ENCODE measurements at places on chromosomes 7 and 10. TPM values are rescaled to one million over a fixed set of nuclear protein-coding genes. Genes with fewer than 3 reads are reported as not detected.
A peak's percentile ranks its signal among the peaks of the same experiment; 100 is the strongest.

Gene AKR1C4
- total RNA-seq, result not detected

DNA sequence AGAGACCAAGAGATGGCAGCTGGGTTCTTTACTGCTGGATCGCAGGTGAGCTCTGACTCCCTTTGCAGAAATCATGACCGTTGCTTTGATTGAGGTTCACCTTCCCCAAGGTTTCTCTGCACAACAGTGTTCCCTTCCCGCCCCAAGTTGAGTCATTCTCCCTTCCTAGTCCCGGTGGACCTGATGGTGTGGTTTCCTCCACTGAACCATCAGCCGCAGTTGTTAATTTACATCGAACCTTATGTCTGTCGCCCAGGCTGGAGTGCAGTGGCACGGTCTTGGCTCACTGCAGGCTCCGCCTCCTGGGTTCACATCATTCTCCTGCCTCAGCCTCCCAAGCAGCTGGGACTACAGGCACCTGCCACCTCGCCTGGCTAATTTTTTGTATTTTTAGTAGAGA is 5.8 kb downstream of the ZSCAN25 start:
- no peak for DNase-seq

Gene CALML3
- total RNA-seq, result not detected

- DNase-seq, result no peak
Observed at GRCh38 chr10:10892290-10892875, 125.3 kb upstream of the CELF2 start.

- no peak for DNase-seq
Observed at GRCh38 chr10:124390471-124391187, 28.1 kb downstream of the OAT start.

- DNase-seq, result no peak
Observed at GRCh38 chr7:36870625-36871354, 146.5 kb upstream of the AOAH start.

DNA sequence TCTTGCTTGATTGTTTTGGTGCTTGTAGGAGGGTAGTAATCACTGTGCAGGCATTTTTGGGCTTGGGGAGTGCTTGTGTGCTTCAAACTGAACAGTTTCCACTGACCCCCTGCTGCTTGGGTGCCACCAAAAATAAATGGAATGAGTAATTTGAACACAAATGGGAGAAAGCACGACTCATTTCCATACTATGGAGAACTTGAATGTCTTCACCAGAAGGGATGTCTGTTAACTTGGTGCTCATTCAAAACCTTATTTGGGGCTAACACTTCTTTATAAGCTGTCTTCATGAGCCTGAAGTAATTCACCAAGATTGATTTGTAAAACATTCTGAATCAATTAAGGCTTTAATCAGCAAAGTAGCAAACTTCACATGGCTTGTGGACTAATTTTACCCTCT is 560.3 kb downstream of the SDK1 start:
- no peak for DNase-seq

DNA sequence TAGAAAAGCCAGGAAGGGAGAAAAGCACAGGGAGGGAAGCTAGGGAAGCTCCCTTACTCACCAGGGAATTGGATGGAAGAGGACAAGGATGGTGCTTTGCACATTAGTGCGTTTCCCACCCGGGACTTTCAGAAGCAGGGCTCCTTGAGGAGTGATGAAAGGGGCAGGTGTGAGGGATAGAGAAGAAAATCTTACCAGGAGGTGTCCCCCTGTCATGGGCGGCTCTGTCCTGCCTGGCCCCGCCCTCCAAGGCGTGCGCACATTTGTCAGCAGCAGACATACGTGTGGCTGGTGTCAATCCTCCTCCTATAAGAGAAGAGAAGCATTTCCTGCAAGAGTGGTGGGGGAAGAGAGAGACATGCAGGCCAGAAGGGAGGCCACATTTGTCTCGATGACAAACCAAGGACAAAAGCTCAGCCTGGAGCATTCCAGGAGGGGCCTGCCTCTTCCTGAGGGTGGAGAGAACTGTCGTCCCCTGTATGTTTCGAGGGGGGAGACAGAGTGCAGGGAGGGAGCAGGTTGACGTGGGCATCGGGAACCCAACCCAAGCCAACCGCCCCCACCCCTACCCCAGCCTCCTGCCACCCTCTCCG is 47.4 kb upstream of the COMTD1 start:
- DNase-seq, result no peak

Gene MINDY4
- total RNA-seq, result 0.36 TPM

- no peak for DNase-seq
Observed at GRCh38 chr7:79774150-79774549, 320.7 kb upstream of the MAGI2 start.

- no peak for DNase-seq
Observed at GRCh38 chr7:138350701-138351357, 109.2 kb upstream of the TRIM24 start.

DNA sequence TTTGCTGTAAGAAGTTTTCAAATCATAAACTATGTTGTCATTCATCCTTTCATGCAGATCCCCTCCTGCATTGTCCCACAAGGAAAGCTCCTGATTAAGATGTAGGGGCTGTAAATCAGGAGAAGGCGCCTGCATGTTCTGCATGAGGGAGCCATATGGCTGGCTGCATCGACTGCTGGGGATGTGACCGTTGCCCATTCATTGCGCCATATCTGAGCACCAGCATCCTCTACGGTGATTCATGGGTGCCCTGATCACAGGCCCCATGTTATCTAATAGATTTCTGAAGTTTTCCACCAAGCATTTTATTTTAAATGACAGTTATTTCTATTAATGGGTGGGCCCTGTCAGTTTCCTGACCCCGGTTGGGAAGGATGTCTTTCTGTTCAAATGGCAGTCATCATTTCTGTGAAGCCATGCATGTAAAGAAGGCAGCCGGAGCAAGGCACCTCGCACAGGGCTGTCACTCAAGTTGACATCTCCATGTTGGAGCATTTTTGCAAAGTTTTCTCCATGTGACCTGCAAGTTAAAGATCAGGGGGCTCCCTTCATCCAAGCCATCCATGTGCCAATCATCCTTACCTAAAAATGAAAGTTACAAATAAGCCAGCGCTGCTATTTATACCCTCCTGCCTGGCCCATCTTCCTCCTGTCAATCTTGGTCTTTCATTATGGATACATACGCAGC is 128.8 kb downstream of the TEX36 start:
- DNase-seq, result no peak

Gene DENND11
- 41.1 TPM for total RNA-seq

DNA sequence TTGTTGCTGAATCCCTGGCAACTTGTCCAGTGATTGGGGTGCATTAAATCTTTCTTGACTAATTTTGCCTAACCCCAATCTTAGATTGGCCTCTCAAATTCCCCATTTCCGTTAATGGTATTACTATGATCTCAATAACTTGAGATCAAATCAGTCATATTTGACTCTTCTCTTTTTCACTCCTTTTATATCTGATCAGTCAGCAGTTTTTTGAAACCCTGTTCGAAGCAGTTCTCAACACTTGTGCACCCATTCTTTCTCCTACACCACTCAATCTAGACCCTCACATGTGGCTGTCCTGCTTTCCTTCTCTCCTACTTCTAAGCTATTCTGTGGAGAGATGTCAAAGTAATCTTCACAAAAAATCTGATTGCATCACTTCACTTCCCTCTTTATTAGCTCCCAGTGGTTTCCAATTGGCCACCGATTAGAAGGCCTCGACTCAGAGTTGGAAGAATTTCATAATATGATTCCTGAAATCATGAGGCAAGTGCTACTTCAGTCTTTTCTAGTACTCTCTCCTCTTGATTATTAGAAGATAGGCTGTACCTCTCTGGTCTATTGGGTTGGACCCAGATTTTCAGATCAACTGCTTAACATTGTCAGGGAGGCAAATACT is 128.9 kb downstream of the ZNF365 start:
- DNase-seq, result no peak

DNA sequence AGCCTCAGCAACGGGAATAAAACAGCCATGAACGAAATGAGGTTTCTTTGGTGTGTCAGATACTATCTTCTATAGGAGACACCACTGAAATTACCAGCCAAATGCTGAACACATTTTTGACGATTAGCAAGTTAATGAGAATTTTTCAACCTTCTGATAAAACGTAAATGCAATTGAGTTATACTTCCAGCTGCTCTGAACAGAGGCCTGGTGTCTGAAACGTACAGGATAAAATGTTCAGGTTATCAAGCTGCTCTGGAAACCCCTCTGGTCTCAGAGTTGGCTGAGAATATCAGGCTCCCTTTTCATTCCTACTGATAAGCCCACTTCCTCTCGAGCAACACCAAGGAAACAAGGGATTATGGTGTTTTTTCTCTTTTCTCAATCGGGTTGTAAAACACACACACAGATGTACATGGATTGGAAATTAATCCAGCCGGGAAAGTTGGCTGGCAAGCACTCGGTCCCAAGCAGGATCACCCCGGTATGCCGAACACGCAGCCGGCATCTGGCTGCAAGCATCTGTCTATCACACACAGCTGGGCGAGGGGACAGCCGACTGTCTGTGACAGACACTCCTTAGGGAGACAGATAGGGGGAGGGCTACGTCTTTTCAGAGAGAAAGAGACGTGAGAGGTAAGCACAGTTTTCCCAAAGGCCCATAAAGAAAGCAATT is 171.8 kb downstream of the PRKAG2 start:
- DNase-seq, result no peak

- peak; percentile 23 for DNase-seq
Observed at GRCh38 chr7:132455378-132455777, 120.9 kb downstream of the PLXNA4 start.

Gene LGI1
- not detected for total RNA-seq

DNA sequence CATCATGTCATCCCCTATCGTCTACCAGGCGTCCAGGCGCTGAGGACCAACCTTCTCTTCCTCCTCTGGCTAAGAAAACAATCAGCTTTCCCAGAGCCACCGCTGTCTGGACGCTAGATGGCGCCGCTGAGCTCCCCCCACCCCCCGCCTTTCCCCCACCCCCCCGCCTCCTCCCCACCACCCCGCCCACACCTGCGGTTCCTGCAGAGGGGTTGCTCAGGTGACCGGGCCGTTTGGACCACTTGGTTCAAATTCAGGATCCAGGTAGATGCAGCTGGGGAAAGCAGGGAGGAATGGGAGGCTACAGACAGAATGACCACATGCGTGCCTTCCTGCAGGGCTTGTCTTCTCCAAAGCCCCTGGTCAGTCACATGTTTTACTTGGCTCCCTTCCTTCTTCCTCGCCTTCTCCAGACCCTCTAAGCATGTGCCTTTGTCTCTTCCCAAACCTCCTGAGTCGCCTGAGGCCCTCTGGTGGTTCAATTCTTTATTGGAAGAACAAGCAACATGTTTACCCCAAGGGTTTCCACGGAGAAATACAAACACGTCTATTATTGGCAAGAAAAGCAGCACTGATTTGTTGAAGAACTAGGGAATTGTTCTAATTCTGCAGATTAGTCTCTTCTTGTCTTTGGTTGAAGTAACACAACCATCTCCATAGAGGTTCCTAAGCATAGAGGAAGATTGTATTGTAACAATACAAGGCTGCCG is 24.7 kb downstream of the AOC1 start:
- DNase-seq, result peak; percentile 42

- no peak for DNase-seq
Observed at GRCh38 chr10:132076578-132077081, 10.9 kb downstream of the JAKMIP3 start.

GRCh38 chr7:80335511-80336231 is 176.2 kb downstream of the GNAT3 start:
- DNase-seq, result no peak

DNA sequence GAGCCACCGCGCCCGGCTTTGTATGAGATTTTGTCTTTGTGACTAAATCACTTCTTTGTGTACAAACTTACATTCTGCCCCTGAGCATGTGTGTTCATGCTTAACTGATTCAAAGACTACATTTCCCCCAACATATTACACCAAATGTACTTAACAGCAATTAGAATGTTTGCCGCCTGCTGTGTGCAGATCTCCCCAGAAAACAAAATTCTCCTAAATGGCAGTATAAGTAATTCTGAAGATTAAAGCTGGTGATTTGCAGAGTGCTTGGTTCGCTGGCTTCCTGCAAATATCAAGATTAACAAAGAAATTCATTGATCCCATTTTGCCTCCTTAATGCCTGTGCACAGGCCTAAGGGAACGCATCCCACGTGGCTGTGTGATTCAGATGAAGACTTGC is 230.3 kb downstream of the GALNT17 start:
- no peak for DNase-seq

- DNase-seq, result no peak
Observed at GRCh38 chr7:107125475-107125874, 43.3 kb upstream of the HBP1 start.

DNA sequence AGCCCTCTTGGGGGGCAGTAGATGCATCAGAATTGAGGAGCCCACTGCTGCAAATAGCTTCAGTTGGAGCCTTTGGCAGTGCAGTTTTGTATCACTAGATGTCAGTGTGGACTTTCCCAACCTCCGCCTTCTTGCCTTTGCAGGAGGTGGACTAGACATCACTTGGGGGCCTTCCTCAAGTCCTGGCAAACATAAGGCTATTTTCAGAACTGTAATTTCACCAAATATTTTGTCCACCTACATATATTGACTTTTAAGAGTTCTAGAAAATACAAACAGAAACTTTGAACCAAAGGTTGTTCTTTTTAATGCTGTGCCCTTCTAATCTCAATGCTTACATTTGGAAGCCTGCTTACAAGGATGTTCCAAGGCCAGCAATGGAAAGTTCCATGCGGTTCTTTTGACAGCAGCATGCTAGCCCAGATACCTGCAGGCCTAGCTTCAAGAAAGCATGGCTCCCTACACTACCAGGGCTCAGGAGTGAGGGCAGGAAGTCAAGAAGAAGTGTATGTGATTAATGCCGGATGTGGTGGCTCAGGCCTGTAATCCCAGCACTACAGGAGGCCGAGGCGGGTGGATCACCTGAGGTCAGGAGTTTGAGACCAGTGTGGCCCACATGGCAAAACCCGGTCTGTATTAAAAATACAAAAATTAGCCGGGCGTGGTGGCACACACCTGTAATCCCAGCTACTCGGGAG is 8.0 kb upstream of the ZNRF2 start:
- DNase-seq, result peak; percentile 34

DNA sequence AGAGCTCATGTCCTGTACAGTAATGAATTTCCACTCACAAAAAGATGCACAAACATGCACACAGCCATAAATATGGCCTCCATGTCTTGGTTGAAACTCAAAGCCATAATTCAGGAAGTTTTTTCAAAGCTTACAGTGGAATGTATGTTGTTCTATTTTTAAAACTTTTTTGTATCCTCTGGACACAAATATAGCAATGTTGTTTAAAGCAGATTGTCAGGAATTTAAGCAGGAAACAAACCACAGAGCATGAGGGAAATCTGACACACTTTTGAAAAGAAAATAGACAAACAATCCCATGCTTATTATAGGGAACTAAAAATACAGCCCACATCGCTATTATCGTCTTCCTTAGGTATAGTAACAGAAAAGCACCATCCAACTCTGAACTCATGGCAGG is 21.5 kb downstream of the LRRN3 start:
- DNase-seq, result no peak

Gene IKZF1
- total RNA-seq, result 297 TPM
